Stimulated activated CD4-positive, alpha-beta T cell treated with anti-CD3 and anti-CD28 coated beads, Interleukin-4, amount 100 ng/mL, for 1 hour (primary cell): ENCODE measurements at places on chromosomes 7 and 10.

GRCh38 chr10:95792874-95793285 lies 36.9 kb downstream of the ENTPD1 start:
- DNase-seq = no peak

- DNase-seq = no peak
Observed at GRCh38 chr10:71829171-71829570, 21.9 kb downstream of the PSAP start.

- no peak for DNase-seq
Observed at GRCh38 chr10:75607576-75607975, 176.2 kb downstream of the LRMDA start.

- no peak for DNase-seq
Observed at GRCh38 chr10:30151581-30152389, 92.4 kb upstream of the JCAD start.

DNA sequence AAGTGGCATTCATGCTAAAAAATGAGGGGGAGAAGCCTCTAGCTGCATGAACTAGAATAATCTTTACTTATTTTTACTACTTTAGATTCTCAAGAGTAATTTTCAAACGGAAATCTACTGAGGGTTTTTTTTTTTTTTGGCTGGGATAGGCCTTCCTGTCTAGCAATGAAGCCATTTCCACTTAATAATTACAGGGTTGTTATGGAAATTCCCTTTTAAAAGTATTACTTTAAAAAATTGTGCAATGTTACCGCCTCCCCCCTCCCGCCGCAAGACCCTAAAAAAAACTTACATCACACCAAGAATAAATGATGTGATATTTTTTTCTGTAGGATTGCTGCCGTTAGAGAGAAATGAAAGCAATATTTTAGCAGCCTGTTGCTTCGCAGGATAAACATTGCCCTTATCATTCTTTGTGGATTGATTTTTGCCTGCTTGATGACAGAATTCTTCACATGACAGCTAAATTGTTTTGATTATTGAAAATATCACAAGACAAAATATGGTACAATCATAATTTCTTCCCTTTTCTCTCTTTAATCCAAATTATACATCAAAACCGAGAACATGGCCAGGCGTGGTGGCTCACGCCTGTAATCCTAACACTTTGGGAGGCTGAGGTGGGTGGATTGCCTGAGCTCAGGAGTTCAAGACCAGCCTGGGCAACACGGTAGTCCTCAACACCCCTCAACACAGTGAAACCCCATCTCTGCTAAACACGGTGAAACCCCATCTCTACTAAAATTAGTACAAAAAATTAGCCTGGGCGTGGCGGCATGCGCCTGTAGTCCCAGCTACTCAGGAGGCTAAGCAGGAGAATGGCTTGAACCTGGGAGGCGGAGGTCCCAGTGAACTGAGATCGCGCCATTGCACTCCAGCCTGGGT lies 32.8 kb downstream of the ARL4A start:
- DNase-seq = no peak

- no peak for DNase-seq
Observed at GRCh38 chr7:24436131-24436920, 136.9 kb upstream of the PALS2 start.

DNA sequence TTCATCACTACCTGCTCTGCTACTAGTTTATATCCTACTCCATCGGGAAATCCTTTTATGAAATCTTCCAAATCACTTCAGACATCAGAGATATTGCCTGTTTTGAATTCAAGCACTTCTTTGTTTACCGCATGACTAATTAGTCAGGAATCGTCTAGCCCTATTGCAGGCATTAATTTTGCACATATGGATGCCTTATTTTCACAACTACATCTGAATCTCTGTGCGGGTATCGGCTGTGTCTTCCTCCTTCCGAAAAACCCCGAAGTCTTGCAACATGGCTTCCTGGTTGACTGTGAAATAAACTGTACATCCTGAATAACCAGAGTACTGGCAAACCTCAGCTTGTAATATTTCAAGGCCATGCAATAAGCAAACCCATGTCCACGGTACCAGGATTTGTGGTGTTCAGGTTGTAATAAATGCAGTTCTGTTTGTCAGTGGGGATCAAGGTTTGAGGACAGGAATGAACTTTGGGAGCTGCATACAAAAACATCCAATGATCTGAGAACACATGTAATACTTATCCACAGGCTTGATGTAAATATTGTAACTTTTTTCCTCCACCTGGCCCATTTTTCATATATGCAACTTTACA lies 642.1 kb downstream of the PARD3 start:
- DNase-seq = no peak

DNA sequence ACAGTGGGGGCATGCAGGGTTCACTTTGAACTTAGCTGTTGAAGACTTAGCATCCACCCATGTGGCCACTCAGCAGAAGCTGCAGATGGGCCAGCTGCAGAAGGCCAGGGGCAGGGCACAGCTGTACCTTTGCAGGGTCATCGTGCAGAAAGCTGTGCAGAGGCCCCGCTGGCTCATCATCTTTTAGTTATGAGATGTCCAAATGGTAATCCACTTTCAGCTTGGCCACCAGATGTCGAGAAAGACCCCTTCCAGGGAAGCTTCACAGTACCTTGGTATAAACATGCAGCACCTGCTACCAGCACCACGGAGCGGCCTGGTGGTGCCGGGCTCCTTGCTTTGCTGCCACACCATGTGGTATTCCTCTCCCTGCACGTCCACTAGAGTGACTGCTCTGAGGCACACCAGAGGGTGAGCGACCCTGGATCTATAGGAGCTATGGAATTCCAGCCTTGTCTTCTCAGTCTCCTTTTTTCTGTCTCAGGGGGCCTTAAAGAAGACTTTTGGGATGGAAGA lies 74.2 kb upstream of the LAMB4 start:
- DNase-seq = no peak

- DNase-seq = no peak
Observed at GRCh38 chr7:100509231-100509630, 25.5 kb downstream of the NYAP1 start.

- DNase-seq = no peak
Observed at GRCh38 chr7:101865455-101865854, 48.0 kb downstream of the CUX1 start.
